ENCODE measurements at places on chromosomes 3 and 15.

DNA sequence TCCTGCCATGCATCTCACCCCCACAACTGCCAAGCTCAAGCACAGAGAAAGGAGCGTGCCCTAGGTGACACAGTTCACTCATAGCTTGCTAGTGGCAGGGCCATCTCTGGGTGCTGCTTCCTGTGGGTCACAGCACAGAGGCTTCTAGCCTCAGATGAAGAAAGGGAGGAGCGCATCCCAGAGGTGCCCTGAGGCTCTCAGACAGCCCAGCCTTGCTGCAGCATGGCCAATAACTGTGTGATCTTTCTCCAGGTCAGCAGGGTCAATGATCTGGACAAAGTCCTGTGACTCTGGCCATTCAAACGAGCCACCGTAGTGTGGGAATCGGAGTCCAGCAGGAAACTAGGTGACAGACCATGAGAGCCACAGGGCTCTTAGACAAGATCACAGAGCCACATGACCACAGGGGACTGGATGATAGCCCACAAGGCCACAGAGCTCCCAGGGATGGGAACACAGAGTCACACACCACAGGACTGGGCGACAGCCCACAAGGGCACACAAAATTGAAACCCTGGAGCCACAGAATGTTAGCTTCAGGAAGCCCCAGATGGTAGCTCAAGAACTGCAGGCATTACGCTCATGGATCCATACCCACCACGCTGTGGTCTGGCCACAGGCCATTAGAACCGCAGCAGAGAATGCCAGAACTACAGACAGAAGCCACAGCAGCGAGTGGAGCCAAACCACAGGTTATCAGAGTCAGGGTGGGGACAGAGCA lies 25.9 kb upstream of the GRIP2 start:
- DNase-seq = no peak

- no peak for DNase-seq
These were observed 26.7 kb downstream of the FLNB start for GRCh38 chr3:58034738-58035523.

DNA sequence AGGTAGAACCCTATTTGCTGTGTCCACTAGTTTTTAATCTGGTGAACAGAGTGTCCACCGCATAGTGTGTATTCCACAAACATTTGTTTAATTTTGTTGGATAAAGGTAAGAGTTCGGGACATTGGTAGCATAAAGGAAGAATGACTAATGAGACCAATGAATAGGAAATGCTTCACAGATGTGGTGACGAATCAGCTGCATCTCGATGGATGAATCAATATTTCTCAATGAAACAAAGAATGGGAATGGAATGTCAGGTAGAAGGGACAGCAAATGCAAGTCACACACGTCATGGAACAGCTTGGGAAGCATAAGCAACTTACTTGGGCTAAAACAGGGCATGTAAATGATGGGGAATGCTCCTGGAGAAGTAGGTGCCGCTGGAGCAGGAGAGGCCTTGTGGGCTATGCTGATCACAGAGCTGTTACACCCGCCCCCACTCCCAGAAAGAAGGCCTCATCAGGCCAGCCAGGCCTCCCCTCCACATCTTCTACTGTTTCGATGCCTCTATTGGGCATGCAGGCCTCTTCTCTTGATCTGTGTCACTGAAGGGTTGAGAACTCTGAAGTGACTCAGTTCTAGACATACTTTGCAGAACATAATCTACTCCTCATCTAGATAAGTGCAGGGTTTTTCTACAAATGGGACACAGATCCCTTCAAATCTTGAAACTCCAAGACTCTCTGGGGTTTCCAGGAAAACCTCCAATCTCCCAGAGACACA lies 120.0 kb upstream of the GADL1 start:
- DNase-seq = no peak

- DNase-seq = no peak
These were observed 35.3 kb downstream of the ABHD17C start for GRCh38 chr15:80730387-80730786.

GRCh38 chr3:66099541-66100065 lies 60.9 kb upstream of the MAGI1 start:
- DNase-seq = no peak

GRCh38 chr15:90130291-90130690 lies 28.0 kb upstream of the IDH2 start:
- no peak for DNase-seq

DNA sequence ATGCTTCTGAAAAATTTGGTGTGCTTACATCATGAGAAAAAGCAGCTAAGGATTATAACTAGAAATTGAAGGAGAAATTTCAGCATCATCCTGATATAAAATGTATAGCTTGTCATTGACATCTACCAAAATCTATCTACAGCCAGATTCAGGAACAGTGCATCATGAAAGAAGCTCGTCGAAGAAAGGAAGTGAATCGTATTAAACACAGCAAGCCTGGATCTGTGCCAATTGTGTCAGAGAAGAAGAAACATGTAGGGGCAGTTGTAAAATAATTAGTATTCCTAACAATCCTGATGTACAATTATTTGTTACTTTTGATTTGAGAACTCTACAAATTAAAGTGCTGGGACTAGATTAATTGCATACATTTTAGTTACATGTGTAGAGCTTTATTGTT lies 37.2 kb downstream of the AP4E1 start:
- no peak for DNase-seq

GRCh38 chr3:195044411-195044810 lies 226.5 kb downstream of the XXYLT1 start:
- DNase-seq = no peak

- no peak for DNase-seq
These were observed 16.3 kb downstream of the PLXNB1 start for GRCh38 chr3:48413611-48414010.

GRCh38 chr3:45499529-45499928 lies 95.0 kb upstream of the LIMD1 start:
- no peak for DNase-seq

GRCh38 chr3:67030785-67031740 lies 33.0 kb downstream of the KBTBD8 start:
- no peak for DNase-seq

GRCh38 chr3:43223670-43224364 lies 62.5 kb upstream of the SNRK start:
- DNase-seq = no peak

DNA sequence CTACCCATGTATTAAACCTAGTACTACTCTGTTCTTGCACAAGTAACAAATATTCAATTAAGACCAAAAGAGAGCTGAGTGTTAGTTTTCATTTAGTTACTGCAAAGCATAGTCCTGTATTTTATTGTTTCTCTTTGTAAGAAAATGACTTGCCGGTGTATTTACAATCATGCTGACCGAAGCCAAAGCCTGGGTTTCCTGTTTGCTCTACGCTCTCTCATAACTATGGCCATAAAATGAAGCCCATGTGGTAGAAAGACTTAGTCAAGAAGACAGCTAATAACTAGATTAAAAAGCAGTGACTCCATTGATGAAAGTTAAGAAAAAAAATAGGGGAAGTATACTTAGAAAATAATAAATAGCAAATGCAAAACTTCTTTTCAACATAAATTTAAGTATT lies 479.9 kb downstream of the CNTN4 start:
- no peak for DNase-seq

GRCh38 chr3:67529915-67530314 lies 124.5 kb downstream of the SUCLG2 start:
- DNase-seq = no peak

GRCh38 chr15:50046867-50047266 lies 72.2 kb downstream of the ATP8B4 start:
- no peak for DNase-seq

GRCh38 chr3:96776818-96777217 lies 37.6 kb upstream of the EPHA6 start:
- no peak for DNase-seq

GRCh38 chr3:89606151-89606550 lies 498.7 kb downstream of the EPHA3 start:
- DNase-seq = no peak

DNA sequence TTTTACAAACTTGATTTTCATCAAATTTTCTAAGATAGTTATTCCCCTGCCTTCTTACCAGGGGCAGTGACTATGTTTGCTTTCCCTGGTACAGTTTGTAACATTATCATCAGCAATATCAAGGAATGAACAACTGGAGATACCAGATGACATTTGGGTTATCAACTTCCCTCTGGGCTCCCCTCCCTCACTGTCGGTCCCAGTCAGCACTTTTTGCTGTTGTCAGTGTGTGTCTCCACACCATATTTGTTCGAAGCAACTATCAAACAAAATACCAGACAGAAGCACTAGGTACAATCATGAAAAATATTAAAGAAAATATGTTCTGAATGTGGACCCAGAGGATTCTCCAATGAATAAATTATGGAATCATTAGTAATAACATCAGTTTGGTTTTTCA lies 75.3 kb downstream of the PLOD2 start:
- no peak for DNase-seq

DNA sequence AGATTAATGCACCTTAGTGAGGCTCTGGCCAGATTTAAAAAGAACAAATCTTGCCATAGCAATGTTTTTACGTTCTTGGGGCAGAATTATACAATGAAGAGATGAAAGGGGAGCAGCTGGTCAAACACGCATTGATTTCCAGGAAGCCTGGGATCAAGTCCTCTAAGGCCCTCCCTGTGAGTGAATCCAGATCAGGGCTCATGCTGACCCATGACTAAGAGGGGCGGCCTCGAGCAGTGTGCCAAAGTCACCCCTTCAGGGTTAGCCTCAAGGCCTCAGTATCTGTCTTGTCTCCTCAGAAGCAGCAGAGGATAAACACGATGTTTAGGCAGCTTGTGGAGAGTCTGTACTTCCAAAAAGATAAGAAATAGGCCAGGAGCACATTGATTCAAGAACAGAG lies 9.3 kb upstream of the RBP1 start:
- DNase-seq = no peak
